CD4-positive, alpha-beta T cell treated with Interleukin-12 subunit alpha and Interleukin-12 subunit beta, for 1 hour (primary cell): ENCODE measurements at places on chromosomes 1 and 21.

- no peak for DNase-seq
Observed at GRCh38 chr1:241637046-241637590, 3.1 kb downstream of the CHML start.

- DNase-seq: no peak
Observed at GRCh38 chr1:163842571-163842970, 520.8 kb downstream of the NUF2 start.

DNA sequence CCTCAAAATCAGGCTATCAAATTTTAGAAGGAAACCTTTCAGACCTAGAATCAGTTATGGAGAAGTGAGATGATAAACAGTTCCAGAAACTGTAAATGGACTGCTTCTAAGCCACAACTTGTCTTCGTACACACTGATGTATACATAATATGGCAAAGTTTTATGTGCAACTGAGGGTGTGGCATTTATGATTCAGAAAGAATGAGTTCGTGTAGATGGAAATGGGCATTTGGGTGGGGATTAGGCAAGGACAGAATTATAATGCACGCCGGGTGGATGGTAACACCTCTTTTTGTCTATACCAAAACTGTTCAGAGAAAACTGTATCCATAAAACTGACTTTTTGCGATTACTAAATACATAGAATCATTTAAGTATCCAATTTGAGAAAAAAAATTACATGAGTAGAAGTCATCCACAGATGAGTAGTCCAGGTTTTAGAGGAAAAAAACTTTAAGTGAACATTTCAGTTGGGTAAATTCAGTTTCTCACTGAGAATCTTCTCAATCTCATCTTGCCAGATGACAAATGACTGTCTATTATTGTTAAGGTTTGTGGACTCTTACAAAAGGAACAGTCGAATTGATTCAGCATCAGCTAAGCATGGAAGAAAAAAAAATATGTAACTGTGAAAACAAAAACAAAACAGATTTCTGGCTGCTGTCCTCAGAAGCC, 22.5 kb downstream of the ERRFI1 start:
- DNase-seq: no peak

DNA sequence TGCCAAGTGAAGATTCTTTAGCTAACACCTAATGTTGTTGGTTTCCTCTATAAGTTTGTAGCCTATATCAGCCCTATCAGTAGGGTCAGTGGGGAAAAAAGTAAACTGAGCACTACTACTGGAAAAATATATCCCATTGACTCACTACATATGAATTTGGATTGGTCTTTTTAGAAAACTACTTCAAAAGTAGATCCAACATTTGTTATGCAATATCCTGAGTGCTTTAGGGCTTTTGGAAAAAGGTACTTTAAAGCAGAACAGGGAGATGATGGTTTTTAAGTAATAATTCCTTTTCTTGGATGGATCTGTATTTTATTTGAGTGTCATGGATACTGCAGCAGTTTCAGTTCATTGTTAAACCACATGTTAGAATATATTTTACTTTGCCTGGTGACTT, 7.1 kb downstream of the C1orf21 start:
- DNase-seq: no peak

DNA sequence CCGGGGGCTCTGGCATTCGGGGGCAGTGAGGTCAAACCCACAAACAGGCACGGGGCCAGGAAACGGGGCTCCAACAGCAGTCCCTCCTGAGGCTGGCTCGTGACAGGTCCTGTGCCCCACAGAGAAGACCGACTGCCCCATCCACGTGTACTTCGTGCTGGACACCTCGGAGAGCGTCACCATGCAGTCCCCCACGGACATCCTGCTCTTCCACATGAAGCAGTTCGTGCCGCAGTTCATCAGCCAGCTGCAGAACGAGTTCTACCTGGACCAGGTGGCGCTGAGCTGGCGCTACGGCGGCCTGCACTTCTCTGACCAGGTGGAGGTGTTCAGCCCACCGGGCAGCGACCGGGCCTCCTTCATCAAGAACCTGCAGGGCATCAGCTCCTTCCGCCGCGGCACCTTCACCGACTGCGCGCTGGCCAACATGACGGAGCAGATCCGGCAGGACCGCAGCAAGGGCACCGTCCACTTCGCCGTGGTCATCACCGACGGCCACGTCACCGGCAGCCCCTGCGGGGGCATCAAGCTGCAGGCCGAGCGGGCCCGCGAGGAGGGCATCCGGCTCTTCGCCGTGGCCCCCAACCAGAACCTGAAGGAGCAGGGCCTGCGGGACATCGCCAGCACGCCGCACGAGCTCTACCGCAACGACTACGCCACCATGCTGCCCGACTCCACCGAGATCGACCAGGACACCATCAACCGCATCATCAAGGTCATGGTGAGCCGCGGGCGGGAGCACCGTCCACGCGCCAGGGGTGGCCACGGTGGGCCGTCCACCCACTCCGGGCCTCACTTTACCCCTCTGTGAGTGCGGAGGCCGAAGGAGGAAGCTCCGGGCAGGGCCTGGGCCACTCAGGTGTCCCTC, 14.2 kb downstream of the COL6A2 start:
- DNase-seq: no peak

DNA sequence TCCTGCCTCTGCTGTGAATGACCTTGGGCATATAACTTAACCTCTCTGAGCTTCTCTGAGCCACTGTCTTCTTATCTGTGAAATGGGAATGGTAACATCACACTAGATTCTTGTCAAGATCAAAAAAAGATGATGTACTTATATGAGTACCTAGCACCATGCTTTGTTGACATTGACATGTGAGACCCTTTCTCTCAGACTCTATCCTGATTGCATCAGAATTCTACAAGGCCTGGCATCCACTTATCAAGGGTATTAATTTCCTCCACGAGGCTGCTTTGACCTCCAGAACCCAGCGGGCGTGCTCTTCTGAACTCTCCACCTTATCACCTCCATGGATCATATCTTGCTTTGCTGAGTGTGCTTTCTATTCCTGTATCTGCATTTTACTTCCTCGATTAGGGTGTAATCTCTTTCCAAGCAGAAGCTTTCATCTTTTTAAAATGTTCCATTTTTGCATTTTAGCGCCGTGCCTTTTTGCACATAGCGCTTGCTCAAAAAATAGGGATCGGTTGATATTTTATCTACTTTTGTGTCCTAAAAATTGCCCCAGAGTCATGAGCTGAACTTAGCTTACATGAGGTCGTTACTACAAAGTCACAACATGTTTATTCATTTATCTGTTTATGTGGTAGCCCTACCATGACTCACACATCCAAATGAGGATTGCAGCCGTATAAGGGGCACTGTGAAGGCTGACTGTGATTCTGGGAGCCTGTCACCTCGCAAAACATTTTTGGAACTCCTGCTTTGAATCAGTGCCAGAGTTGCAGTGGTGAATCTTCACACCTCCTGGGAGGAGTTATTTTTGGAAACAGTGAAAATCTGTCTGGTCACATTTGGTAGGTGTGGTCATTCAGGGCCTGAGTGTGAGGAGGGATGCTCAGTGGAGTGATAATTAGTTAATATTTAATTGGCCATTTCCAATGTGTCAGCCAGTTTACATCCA, 63.2 kb downstream of the IER5 start:
- DNase-seq: no peak

DNA sequence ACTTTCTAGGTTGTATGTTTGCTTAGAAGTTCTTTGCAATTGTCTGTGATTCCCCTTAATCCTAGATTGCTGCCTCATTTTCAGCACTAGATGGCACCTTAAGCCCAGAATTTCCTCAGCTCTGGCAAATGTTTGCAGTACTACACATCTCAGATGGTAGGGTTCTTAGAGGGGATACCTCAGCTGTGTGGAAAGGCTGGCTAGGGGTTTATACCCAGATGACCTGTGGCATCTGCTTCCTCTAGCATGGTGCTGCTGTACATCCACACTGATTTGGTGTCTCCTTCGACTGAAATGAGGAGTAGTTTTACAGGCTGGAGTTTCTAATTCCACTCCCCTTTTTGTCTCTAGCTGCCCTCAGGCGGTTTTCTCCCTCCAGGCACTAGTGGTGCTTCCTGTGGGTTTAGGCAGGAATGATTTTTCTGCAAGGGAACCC, 23.5 kb downstream of the ASB17 start:
- no peak for DNase-seq

DNA sequence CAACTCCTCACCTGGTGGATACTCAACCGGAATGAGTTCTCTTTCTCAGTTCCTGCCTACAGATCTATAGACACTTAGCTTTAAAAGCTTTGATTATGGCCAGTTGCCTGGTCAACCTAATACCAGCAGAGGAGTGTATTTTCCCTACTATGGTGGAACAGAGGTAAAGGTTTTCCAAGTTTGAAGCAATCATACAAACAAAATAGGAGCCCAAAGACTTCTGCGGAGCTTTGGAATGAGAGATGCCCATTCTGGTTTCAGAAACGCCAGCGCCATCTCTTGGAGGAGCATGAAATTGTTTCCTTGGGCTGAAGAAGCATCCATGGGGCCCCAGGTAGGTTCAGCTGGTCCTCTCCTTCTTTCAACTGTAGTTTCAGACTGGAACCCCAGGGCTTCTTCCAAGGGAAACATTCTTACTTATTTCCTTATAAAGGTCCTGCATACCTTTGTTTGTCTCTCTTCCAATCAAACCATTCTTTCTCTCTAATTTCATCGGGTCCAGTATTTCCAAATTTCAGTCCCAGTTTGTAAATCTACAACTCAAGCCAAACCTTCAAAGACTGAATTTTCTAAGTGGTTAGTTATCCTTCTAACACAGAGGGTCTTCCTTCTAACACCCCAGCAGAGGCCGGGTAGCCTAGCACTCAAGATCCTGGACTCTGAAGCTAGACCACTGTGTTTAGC, 95.9 kb downstream of the KCNJ15 start:
- DNase-seq: peak; percentile 20
